NCI-H2171 (cell line): ENCODE measurements at places on chromosomes 4 and X.

GRCh38 chrX:78119521-78120227 is 15.6 kb downstream of the PGK1 start:
- DNase-seq = no peak

- DNase-seq = no peak
These were observed at the start of gene ENPP6 for GRCh38 chr4:184217634-184218033. TSS of gene ENPP6 (minus strand) at chr4:184217873. CDS start at chr4:184217819, 54 bp downstream.

DNA sequence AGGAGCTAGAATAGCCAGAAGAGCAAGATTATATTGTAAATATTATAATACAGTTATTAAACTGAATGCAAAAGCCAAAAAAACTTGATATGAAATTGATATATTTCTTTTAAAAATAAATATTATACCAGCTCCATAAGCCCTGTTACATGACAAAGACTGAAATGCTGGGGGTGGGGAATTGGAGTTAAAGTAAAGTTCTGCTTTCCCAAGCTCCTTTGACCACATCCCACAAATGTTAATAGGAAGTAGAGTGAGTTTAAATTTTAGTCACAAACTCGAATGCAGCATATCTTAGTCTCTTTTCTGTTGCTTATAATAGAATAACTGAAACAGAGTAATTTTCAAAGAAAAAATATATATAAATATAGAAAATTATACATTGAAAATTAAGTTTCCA is 46.9 kb upstream of the NFKB1 start:
- DNase-seq = no peak

GRCh38 chrX:46446727-46447378 is 98.4 kb downstream of the ZNF674 start:
- peak; percentile 72 for DNase-seq

- DNase-seq = no peak
These were observed 9.6 kb downstream of the XIAP start for GRCh38 chrX:123869488-123869887.

DNA sequence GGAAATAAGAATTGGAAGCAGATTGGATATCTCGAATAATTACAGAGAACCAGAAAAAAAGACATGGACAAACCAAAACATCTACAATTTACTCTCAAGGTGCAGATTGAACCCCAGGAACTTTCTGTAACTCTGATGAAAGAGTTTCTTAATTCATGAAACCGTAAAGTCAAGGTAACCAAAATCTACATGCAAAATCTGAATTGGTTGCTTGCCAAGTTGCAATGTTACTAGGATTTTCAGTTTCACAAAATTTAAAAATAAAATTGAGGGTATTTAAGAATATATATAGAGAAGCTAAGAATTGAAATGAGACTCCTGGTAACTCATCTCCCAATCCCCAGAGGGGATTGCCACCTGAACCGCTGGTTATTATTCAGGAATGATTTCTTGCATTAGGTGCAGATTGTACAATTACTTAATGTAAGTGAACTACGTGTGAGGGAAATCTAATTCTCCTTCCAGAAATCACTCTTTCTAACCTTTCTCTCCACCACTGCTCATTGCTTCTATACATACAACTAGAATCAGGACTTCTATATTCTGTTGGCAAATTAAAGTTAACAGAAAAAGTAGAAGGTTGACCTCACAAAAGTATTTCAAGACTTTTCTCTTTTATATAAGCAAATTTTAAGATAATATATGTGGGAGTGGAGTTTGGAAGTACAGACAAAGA is 221.5 kb upstream of the NDST4 start:
- no peak for DNase-seq
